ENCODE measurements at places on chromosomes 11 and 22. TPM values are rescaled to one million over a fixed set of nuclear protein-coding genes. Genes with fewer than 3 reads are reported as not detected.

The LBHD1 gene
- 6.0 TPM for total RNA-seq

The MMP8 gene
- total RNA-seq: 0.08 TPM

The SMTNL1 gene
- total RNA-seq: not detected

The ART5 gene
- total RNA-seq: 0.28 TPM

The SCGB1A1 gene
- not detected for total RNA-seq

The RFPL2 gene
- total RNA-seq: not detected

The EHBP1L1 gene
- total RNA-seq: 35.2 TPM

The ALKBH3 gene
- 27.9 TPM for total RNA-seq

The MAJIN gene
- not detected for total RNA-seq

Data from adrenal gland (tissue), 19 donors.